ENCODE measurements at places on chromosomes 11 and 22.

DNA sequence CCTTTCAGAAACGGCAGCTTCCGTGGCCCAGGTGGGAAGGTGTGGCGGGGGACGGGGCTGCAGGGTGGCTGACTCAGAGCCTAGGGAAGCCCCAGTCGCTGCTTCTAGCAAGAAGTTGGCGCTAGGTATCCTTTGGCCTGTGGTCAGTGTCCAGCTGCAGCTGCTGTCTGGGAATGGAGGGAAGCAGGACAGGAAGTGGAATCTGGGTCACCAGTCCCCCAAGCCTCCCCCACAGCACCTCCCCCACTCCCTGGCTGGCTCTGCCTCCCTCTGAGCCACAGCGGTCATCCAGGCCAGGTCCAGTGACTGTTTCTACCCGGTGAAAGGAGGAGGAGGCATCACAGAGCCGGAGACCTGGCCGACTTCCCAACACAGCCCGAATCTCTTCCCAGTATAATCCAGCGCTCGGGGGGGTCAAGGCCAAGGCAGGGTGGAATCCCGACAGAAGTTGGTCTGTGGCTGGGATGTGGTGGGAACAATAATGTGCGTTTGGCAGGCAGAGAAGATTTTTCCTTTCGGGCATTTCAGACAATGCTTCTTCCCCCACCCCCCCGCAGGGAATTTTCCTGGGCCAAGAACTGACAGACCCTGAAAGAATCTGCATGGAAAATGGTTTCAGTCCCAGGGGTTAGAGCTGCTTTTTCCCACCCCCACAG, 45.1 kb downstream of the C11orf96 start:
- DNase-seq, result peak; percentile 39

DNA sequence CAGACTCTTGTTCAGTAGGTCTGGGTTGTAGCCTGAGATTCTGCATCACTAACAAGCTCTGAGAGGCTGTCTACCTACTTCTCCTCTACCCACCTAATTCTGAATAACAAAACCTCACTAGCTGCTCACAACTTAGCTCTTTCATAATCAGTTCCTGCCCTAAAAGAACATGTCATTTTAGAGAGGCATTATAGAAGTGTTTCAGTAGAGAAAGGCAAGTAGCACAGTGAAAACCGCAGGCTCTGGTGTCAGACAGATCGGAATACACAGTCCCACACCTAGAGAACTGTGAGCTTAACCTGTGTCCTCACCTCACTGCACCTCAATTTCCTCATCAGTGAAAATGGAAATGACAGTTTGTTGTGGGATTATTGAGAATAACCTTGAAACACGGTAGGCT, 1337.6 kb upstream of the TENM4 start:
- no peak for DNase-seq

- no peak for DNase-seq
These were observed 33.8 kb upstream of the LRRC32 start for GRCh38 chr11:76704171-76704948.

DNA sequence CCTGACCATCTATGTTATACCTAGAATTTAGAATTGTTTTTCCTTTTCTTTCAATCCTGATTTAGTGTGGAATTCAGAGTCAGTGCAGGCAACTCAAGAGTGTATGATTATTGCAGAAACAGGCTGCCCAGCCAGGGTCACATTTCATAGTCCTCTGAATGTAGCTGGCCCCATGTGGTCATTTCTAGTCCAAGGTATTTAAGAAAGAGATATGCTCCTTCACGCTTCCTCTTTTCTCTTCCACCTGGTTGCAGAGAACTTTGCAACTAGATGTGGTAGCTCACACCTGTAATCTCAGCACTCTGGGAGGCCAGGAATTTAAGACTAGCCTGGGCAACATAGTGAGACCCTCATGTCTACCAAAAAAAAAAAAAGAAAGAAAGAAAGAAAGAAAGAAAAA, 27.6 kb upstream of the LDLRAD3 start:
- no peak for DNase-seq

GRCh38 chr11:121418625-121419114, 33.4 kb upstream of the SORL1 start:
- no peak for DNase-seq

- DNase-seq, result no peak
These were observed 106.2 kb upstream of the CHORDC1 start for GRCh38 chr11:90329043-90329442.

DNA sequence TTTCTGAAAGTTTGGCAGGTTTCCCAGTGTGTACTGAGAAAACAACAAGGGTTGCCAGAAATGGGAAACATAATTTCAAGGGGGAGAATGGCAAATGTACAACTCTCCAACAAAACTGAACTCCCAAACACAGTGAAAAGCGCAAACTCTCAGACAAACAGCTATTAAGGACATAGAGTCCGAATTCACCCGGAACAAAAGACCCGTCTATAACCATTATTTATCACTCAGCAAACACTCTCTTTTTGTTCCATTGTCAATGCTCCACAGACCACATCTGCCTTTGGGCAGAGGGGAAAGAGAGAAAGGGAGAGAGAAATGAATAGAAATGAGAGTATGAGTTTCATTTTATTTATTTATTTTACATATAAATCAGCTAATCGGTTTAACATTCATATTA, 21.7 kb downstream of the KIRREL3 start:
- no peak for DNase-seq

DNA sequence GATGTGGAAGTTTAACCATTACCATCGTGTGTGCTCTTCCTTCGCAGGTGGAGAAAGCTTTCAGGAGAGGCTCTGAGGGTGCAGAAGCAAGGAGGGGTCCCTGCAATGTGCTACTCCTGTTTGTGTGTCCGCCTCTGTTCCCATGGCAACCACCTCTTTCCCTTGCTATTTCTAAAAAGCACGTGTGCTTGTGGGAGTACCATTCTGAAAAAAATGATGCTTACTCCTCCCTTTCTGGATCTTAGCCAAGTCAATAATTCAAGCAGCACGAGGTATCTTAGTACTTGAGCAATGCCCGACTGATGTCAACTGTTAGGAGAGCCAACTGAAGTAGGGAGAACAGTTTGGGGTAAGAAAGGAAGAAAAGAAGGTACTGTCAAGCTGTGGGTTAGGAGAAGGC, 628.7 kb downstream of the NTM start:
- DNase-seq, result peak; percentile 12

- DNase-seq, result no peak
These were observed 215.9 kb upstream of the CCDC90B start for GRCh38 chr11:83502041-83502440.

GRCh38 chr22:17283423-17283822, 64.2 kb upstream of the ADA2 start:
- DNase-seq, result no peak

GRCh38 chr11:12200279-12200990, 90.0 kb downstream of the MICAL2 start:
- DNase-seq, result peak; percentile 68

- no peak for DNase-seq
These were observed 19.0 kb downstream of the CHST1 start for GRCh38 chr11:45646275-45646927.

GRCh38 chr11:2663915-2664314, 35.9 kb downstream of the KCNQ1OT1 start:
- DNase-seq, result no peak

DNA sequence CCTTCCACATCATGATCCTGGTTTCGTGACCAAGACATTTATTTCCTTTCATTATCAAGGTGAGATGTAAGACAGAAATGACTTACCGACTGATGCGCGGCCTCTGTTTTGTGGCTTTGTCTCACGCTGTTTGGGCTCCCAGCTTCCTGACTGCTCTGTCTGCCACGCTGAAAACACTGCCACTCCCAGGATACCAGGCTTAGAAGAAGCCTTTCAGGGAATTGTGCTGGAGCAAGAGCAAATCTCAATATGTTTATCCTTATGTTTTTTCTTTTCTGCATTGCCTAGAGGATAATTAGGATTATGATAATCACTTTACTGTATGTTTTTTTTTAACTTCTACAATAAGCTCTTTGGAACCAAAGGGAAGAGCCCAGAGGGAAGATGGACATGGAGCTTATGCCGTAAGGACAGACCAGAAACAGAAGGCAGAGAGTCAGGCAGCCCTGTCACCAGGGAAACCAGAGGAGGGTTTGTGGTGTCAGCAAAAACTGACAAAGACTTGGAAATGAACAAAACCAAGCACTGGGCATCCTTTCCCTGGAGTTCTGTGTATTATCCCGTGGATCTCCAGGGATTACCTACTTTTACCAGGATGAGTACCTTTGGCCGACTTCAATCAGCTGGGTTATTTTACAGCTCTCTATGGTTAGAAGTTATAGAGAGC, 68.2 kb upstream of the ISX start:
- DNase-seq, result no peak

DNA sequence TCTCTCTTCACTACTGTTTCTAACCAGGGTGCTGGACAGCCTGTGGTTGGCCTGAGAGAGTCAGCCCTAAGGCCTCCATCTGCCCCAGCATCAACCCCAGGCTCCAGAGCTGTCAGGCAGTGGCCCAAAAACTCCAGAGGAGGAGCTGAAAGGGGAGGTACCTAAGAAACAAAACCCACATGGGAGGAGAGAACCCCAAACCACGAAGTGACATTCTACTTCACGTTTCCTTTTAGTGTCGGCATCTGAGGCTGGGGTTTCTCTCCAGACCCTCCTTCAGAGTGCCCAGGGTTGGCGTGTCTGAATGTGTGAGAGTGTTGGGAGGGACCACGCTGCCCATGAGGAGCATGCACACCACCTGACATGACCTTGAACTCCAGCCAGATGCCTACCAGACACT, 69.8 kb upstream of the NNMT start:
- DNase-seq, result no peak

DNA sequence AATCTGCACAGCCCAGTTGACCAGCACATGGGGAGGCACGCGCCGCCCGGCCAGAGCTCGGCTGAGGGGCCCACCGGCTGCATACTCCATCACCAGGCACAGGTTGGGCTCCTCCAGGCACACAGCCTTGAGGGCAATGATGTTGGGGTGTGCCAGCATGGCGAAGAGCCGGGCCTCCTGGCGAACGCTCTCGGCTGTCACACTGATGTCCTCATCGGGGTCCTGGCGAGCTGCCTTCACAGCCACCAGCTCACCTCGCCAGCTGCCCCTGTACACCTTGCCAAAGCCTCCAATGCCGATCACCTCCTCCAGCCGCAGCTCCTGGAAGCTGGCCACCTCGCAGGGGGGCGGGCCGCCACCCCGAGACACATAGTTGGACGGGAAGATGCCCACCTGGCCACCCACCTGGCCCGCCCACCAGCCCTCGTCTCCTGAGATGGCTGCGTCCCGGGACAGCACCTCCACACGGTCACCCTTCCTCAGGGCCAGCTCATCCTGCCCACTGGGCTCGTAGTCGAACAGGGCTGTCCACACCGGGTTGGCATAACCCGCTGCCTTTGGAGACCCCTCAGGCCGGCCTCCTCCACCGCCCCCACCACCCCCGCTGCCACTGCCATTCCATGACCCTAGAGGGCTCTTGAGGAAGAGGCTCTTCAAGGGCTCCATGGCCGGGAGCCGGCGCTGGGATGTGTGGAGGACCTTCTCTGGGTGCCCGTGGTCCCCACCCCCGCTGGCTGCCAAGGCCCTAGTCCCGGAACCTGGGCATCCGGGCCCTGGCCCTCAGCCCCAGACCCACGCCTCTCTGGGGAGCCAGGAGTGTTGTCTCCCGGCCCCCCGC, 711 bp downstream of the MAP3K11 start:
- no peak for DNase-seq

DNA sequence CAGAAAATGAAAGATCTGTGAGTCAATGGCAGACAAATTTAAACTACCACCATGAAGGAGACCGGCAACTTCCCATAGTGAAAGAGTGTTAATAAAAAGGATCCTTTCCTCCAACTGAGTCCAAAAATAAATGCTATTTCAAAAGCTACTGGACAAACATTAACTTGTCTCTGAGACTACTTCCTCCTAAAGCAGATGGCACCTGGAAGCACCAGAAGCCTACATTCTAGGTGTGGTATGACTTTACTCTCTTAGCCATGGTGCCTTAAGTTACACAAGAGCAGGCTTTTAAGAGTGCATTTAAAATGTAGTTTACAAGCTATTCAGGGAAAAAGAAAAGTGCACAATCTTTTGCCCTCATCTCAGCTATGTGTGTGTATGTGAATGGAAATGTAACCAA, 2.5 kb downstream of the ARHGAP32 start:
- no peak for DNase-seq

- DNase-seq, result no peak
These were observed 55.9 kb downstream of the BMAL1 start for GRCh38 chr11:13333456-13333957.

DNA sequence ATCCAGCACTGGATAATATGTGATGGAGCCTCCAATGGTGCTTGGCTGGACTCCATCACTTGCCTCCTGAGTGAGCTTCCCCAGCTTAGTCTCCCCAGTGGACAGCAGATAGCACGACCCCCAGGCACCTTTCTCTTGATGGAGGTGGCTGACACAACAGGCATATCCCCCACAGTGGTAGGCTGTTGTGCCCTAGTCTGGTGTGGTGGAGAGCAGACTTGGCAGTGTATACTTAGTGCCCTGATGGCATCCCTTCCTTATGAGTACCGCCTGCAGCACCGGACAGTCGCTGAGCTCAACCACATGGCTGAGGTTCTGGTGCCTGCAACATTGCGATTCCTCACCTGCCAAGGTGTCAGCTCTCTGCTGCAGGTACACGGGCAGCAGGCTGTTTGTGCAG, 50.1 kb downstream of the DNHD1 start:
- no peak for DNase-seq

- DNase-seq, result no peak
These were observed 3.3 kb downstream of the SPI1 start for GRCh38 chr11:47375020-47375419.

DNA sequence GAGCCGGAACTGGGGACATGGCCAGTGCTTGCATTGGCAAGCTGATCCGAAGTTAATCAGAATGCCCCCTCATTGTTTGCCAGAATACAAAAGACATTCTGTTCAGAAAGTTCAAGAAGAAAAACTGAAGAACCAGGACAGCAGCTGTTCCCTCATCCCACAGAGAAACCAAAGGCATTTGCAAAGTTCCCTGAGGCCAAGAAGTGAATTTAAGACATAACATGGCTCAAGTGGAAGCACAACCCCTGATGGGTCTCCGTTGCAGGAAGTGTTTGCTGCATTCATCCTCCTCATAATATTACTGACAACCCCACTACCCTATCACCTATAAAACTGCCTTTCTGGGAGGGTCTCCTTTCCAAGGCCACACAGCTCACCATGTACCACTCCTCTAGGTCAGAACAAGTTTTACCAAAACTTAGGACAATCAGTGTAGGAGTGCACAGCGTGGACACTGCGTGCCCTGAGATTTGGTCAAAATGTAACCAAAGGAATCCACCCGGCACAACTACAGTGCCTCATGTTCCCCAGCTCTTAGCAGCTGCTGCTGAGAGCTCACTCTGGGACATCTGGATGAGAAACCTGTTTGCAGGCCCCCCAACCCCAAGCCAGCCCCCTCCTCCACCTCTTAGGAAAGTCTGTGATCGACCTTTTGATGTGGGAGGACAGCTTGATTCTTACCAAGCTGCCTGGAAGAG, 101.6 kb upstream of the AKIP1 start:
- peak; percentile 14 for DNase-seq
